ENCODE measurements at places on chromosomes 4 and X. TPM values are rescaled to one million over a fixed set of nuclear protein-coding genes. Genes with fewer than 3 reads are reported as not detected.

The PLAC8 gene
- 28.2 TPM for total RNA-seq

The DUX4 gene
- not detected for total RNA-seq

The HDX gene
- total RNA-seq = 2.6 TPM

The TMSB15A gene
- 31.4 TPM for total RNA-seq

The IL1RAPL1 gene
- 1.5 TPM for total RNA-seq

The IL3RA gene
- total RNA-seq = not detected

The XG gene
- not detected for total RNA-seq

The MAP9 gene
- 5.5 TPM for total RNA-seq

The TMEM255A gene
- total RNA-seq = 0.06 TPM

The GDPD2 gene
- total RNA-seq = not detected

The RPS6KA6 gene
- total RNA-seq = 1.1 TPM

The SSX1 gene
- total RNA-seq = not detected

The SYP gene
- 7.6 TPM for total RNA-seq

The EPHA5 gene
- 0.91 TPM for total RNA-seq

The AKAP4 gene
- total RNA-seq = not detected

The CRLF2 gene
- total RNA-seq = 0.46 TPM

The SPANXN3 gene
- total RNA-seq = not detected

The CYLC1 gene
- not detected for total RNA-seq

The RENBP gene
- 0.18 TPM for total RNA-seq

The SLC49A3 gene
- total RNA-seq = not detected

The ANOS1 gene
- not detected for total RNA-seq

The ETDB gene
- not detected for total RNA-seq

The HTN3 gene
- total RNA-seq = not detected

The BEND2 gene
- total RNA-seq = not detected

The P2RY4 gene
- total RNA-seq = not detected

The TMEM129 gene
- 20.6 TPM for total RNA-seq

The SERTM2 gene
- not detected for total RNA-seq

The ART3 gene
- total RNA-seq = not detected

The CYSLTR1 gene
- not detected for total RNA-seq

The ZAR1 gene
- 0.11 TPM for total RNA-seq

The SPANXB1 gene
- 131 TPM for total RNA-seq

The ZCCHC4 gene
- total RNA-seq = 20.0 TPM

The PLP1 gene
- total RNA-seq = not detected

The ODAPH gene
- total RNA-seq = not detected

The ATP1B4 gene
- not detected for total RNA-seq

The ASB9 gene
- total RNA-seq = 4.8 TPM

The SLC7A11 gene
- total RNA-seq = 3.0 TPM

The NLGN4X gene
- total RNA-seq = not detected

The FGFR3 gene
- 0.46 TPM for total RNA-seq

The AKAP14 gene
- total RNA-seq = not detected

Measured in Daoy (cell line).